A172 (cell line): ENCODE measurements at places on chromosomes 5 and 9. TPM values are rescaled to one million over a fixed set of nuclear protein-coding genes. Genes with fewer than 3 reads are reported as not detected.

Gene PDE8B
- total RNA-seq: 0.05 TPM in 1 of 2 replicates, not detected in the other

DNA sequence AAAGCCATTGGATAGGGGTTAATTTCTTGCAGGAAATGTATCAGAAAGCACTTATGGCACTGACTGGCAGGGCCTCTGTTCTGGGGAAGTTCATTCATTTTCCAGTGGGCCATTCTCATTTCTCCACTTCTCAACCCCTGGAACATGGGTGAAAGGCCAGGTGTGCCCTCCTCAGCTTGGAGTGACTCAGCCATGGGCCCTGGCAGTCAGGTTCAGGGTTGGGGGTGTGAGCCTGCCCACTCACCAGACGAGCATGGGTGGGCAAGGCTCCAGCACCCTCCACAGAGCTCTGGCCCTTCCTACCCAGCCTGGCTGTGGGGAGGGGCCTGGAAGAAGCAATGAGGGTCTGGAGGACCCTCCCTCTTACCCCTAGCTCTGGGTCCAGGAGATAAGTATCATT is 174.4 kb downstream of the HSPA4 start:
- no peak for DNase-seq

DNA sequence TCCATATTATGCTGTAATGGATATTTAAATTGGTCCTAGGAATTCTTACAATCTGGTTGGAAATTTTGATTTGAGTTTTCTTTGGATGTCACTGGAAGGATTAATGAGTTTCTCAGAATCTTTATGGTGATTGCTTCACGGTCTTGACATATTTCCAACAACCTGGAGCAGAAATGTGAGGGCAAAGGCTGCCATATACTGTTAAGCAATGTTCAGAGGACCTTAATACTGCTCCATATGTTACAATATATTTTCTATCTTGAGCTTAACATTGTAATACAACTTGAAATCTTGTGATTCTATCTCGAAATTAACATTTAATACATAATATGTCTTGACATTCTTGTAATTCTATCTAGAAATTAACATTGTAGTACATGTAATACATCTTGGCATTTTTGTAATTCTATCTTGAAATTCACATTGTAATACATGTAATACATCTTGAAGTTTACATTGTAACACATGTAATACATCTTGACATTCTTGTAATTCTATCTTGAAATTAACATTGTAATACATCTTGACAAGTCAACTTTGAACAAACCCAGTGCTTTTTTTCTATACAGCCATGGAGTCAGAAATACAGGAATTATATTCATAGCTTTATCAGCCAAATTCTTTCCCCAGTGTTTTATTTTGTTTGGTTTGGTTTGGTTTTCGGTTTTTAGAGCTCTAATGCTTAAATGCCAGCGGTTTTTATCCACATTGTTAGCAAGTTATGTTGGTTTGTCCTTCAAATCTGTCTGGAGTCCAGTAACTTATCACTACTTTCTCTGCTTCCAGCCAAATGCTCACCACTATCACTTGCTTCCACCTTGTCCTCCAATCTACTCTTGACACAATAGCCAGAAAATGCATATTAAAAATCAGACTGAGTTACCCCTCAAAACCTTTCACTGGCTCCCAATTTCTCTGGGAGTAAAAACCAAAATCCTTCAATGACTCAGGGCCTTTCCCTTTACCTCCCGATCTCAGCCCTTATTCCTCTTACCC is 3.0 kb upstream of the TUT7 start:
- DNase-seq: no peak

Gene RLN1
- not detected in 2 replicates for total RNA-seq

DNA sequence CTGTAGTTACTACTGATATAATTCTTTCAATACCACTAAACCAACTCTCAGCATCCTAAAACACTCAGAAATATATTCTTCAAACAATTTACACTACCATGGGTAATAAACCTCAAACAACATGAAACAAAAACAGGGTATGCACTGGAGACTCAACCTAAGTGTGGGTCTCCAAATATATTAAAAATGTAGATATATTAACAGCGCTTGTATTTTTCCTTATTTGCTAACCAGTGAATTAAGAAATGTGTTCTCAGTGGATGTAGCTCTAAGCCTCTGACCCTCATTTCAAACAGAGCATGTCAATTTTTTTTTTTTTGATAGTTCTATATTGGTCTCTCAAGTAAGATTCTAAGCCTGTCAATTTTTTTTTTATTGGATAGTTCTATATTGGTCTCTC is 778.5 kb upstream of the CDH10 start:
- no peak for DNase-seq

Gene OTP
- not detected in 2 replicates for total RNA-seq

DNA sequence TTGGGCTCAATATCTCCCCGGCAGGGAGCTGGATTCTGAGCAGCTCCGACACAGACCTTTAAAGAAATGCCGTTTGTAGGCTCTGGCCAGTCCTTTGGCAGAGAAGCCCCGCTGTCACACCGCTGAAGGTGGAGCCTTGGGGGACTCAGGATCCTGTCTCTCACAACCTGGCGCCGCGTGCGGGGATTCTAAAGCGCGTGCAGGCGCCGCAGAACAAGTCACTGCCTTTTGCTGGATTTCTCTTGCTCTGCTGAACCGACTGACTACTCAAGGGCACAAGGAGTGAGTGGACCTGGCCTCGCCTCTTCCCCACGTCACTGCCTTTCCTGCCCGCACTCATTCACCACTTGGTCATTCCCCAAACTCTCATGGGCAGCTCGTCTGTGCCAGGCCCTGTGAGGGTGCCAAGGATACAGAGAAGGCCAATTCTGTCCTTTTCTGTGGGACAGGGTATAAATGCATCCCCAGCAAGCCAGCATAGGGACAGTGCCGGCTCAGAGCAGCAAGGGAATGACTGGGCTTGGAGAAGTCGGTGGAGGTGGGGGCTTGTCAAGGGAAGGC is 69.3 kb downstream of the CRB2 start:
- no peak for DNase-seq

GRCh38 chr5:36298552-36298951 is 3.1 kb downstream of the RANBP3L start:
- DNase-seq: no peak

Gene TAF11L3
- not detected in 2 replicates for total RNA-seq

- DNase-seq: no peak
These were observed 284.8 kb downstream of the CRB2 start for GRCh38 chr9:123640792-123641222.

Gene PDLIM7
- total RNA-seq: 189 and 215 TPM in 2 replicates

- peak; percentile 37 for DNase-seq
These were observed 52.4 kb downstream of the FANCC start for GRCh38 chr9:95264954-95265615.

GRCh38 chr9:85658716-85659115 is 83.0 kb downstream of the AGTPBP1 start:
- no peak for DNase-seq

- DNase-seq: no peak
These were observed 1.7 kb downstream of the CCDC69 start for GRCh38 chr5:151222054-151222789.

DNA sequence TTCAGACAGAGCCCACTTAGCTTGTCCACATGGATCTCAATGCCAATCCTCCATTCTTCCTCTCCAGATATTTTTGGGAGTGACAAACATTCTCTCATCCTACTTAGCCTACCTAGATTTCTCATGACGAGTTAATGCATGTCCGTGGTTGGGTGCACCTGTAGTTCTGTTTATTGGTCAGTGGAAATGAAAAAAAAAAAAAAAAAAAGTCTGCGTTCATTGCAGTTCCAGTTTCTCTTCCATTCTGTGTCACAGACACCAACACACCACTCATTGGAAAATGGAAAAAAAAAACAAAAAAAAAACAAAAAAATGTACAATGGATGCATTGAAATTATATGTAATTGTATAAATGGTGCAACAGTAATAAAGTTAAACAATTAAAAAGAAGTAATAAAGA is 59.0 kb downstream of the BASP1 start:
- DNase-seq: no peak

DNA sequence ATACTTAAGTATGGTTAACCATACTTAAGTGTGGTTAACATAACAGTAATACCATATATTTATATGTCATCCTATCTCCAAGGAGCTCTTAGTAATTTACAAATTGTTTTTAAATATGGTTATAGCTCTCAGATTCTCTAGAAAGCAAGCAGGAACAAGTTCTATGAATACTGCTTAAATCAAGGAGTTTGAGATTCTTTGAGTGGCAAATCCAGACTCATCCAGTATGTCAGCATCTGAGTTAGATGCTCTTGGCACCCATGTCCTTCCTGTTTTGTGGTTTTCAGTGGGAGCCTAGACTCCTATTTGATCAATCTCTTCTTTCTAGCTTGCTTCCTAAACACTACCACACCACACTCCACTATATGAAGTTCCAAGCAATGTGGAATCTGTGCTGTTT is 114.7 kb upstream of the GDNF start:
- DNase-seq: no peak

DNA sequence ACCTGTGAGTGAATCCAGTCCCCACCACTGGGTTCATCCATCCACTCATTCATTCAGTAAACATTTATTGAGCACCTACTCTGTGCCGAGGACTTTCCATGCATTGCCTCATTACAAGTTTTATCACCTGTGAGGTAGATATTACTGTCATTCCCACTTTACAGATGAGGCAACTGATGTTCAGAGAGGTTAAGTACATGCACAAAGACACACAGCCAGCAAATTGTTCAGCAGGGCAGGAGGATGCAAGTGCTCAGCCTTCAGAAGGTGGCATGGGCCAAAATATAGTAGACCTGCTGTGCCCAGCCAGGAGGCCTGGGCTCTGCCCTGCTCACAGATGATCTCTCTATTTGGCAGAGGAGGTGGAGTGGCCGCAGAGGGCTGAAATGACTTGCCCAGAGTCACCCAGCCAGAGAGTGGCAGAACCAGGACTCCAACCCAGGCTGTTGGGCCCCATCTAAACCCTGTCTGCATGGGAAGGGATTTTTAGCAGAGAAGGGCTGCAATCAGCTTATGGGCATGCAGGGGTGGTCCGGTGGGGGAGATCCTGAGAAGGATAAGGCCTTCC is 7.6 kb upstream of the NEURL1B start:
- DNase-seq: no peak

GRCh38 chr9:11973511-11973910 is 719.7 kb upstream of the TYRP1 start:
- DNase-seq: no peak

DNA sequence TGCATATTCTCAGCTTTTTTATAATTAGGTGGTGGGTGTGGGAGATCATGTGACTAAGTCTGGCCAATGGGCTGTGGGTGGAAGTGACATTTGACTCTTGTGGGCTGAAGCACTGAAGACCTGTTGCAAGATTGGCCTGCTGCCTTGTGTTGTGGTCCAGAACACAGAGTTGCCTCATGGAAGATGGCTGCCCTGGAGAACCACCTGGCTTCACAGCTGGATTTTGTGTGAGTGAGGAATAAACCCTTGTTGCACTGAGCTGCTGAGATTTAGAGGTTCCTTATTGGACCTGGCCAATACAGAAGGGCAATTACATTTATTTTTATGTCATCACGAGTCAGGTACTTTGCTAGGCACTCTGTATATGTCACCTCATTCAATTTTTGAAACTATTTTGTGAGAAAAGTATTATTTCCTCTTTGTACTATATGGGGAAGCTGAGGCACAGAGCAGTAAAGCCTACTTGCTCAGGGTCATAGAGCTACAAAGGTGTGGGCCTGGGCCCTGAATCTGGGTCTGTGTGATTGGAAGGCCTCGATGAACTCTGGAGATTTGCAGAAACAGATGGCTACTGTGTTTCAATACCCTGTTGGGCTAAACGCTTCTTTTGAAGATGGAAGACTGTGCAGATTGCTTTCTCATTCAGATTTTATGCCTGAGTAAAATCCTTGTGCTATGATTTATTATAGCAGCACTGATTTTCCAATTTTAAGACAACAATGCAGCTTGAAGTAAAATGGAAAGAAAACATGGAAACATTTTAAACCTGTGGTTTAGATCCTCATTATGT is 71.2 kb upstream of the TBC1D2 start:
- peak; percentile 57 for DNase-seq
